ENCODE measurements at places on chromosomes 7 and 10.

GRCh38 chr10:74921744-74922143 is 95.3 kb downstream of the KAT6B start:
- H3K4me3 ChIP-seq, result no peak overlapping the region
- H3K36me3 ChIP-seq, result peaks cover 2% of the 10 kb centered on the region
- no peaks in the 10 kb centered on the region for H3K27me3 ChIP-seq
- H3K4me1 ChIP-seq, result peaks cover 46% of the 10 kb centered on the region
- H3K27ac ChIP-seq, result no peak overlapping the region

DNA sequence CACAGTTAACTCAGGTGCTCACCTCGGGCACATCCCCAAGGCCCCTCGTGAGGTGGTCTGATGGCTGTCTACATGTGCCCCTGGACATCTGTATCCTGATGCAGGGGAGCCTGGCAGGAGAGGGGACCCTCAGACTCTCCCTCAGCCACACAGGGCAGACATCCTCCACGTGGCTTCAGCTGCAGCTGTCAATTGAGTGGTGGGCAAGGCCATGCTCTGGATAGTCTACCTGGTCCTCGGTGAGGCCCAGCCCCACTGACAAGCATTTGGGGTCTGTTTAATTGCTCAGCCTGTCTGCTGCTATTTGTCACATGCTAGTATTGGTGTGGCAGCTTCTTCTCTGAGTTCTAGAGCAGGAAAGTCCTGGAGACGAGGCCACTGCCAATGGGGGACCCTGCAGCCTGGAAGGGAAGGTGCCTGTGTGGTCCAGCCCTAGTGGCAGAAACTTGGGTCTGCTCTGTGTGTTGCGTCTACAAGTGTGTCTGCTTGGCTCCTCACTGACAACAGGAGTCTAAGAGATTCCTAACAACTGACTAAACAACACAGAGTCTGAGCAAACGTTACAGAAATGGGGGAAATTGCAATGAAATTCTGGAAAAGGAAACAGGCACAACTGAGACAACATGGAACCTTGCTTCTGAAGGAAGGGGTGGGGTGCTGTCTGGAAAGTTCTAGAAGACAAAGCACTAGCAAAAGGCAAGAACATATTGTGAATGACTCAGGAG is 59.3 kb upstream of the IGFBP3 start:
- no peak for DNase-seq
- peaks cover 67% of the 10 kb centered on the region for H3K4me1 ChIP-seq
- peak overlapping the region; percentile 87 for H3K27ac ChIP-seq
- H3K36me3 ChIP-seq, result peaks cover 5% of the 10 kb centered on the region
- no peak overlapping the region for H3K4me3 ChIP-seq

GRCh38 chr10:36650274-36650673 is 475.1 kb upstream of the ANKRD30A start:
- H3K4me3 ChIP-seq, result no peak overlapping the region
- peaks cover 17% of the 10 kb centered on the region for H3K4me1 ChIP-seq
- no peak overlapping the region for H3K27ac ChIP-seq

GRCh38 chr7:71389976-71390375 is 258.0 kb downstream of the GALNT17 start:
- H3K4me1 ChIP-seq, result no peaks in the 10 kb centered on the region
- peaks cover 8% of the 10 kb centered on the region for H3K36me3 ChIP-seq
- H3K27ac ChIP-seq, result no peak overlapping the region
- no peak for DNase-seq

DNA sequence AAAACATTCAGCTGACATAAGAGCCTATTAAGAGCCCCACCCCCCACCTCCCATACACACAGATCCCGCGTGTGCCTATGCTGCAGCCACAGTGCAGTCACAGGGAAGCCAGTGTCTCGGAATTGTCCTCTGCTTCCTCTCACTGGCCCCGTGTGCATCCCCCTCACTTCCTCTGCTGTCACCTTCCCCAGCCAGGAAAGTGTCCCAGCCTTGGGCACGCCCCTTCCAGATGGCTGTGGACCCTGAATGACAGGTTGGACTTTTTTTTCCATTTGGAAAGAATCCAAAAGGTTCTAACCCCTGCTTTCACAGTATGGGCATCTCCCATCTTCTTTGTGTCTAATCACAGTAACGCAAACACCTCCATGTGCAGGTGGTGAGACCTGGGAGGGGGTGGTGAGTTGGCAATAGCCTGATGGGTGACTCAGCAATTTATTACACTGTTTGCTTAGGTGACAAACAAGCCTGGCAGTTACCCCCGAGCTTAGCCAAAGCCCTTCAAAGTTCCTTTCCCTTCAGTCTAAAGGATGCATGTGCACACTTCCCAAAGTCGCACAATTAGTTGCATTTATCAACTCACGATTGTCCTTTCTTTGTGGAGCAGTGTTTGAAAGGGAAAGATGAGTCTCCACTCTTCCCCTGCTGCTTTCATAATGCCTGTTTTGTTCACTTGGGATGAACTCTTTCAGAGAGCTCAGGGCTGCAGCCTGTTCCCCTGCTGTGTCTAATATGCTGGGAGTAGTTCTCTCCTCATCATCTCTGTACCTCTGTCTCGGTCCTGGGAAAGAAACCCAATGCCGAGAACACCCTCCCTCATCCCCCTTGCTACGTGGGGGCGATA is 67.5 kb upstream of the EFCAB10 start:
- H3K4me1 ChIP-seq, result peaks cover 22% of the 10 kb centered on the region
- no peaks in the 10 kb centered on the region for H3K27me3 ChIP-seq
- H3K27ac ChIP-seq, result no peak overlapping the region
- peaks cover 1% of the 10 kb centered on the region for H3K36me3 ChIP-seq
- DNase-seq, result no peak

- H3K27me3 ChIP-seq, result peaks cover 11% of the 10 kb centered on the region
- H3K36me3 ChIP-seq, result no peaks in the 10 kb centered on the region
- no peak overlapping the region for H3K4me3 ChIP-seq
- no peak overlapping the region for H3K27ac ChIP-seq
- no peaks in the 10 kb centered on the region for H3K4me1 ChIP-seq
Measured at GRCh38 chr7:159197066-159197975, 52.7 kb upstream of the VIPR2 start.

- peaks cover 4% of the 10 kb centered on the region for H3K27me3 ChIP-seq
- H3K36me3 ChIP-seq, result no peaks in the 10 kb centered on the region
- DNase-seq, result no peak
- H3K27ac ChIP-seq, result peak overlapping the region; percentile 85
Measured at GRCh38 chr7:151987748-151988529, 31.7 kb downstream of the GALNTL5 start.

GRCh38 chr7:117006907-117007684 is 53.8 kb downstream of the ST7 start:
- DNase-seq, result no peak
- H3K27ac ChIP-seq, result peak overlapping the region; percentile 49
- no peak overlapping the region for H3K4me3 ChIP-seq
- H3K4me1 ChIP-seq, result peaks cover 80% of the 10 kb centered on the region

DNA sequence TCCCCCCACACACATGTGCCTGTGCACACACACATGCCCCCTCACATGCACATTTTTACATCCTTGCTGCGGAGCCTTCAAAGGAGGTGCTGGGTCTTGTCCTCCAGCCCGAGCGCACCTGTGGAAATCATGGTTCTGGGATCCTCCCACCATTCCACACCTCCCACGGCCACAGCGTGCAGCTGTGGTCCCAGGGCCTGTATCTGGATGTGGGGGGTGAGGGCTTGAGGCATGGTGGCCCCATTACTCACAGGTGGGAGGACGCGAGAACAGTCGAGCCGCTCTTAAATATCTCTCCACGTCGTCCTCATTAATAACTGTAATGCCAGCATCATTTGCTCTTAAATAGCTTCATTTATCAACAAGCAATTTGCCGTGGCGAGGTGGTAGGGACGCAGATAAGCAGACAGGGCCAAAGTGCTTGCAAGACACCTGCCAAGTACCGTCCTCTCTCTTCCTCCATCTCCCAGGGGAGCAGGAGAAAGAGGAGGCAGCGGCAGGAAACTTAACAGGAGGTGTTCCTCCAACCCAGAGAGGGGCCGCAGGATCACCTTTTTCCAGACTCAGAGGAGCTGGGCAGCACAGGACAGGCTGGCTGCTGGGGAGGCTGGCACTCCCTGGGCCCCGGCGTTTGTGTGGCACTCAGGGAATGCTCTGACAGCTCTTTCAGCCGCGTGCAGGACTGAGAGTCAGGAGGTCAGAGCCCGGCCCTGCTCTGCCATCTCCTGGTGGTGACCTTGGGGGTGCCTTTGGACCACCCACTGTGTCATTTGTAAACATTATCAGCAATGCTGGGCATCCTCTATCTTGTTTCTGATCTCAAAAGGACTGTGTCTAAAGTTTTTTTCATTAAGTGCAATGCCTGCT is 87.4 kb downstream of the CDH23 start:
- no peak for DNase-seq
- peaks cover 2% of the 10 kb centered on the region for H3K36me3 ChIP-seq
- H3K4me1 ChIP-seq, result no peaks in the 10 kb centered on the region

DNA sequence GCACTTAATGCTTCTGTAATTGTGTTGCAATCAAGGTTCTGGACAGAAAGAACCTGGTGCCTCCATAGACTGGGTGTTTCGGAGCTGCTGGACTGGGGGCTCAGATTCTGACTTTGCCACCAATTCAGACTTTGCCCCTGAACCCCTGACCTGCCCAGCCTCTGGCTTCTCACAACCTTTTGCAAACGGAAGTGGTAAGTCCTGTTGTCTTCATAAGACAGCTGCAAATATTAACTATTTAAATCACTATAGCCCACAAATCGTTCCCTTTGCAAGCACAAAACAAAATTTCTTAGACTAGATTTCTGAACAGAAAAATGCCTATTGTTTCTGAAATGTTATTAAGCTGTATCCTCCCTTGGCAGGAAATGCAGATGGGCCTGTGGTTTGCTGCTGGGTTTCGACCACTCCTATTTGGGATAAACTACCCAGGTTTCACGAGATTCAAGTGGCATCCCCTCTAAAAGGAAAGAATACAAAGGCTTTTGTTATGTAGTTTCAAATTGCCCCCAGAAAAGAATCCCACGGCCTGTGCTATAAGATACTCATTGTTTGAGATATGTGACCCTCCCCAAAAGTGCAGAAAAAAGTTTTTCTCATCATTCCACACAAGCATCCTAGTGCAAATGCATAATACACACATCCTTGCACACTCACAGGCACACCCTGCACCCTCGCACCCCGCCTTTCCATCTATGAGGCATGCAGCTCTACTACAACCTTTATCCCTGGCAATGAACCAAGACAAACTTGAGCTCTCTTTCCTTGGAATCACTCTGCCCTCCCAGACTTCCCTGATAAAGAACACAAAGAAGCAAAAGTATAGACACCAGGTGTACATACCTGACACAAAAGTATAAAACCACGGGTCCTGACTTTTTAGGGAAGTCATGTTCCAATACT is 209.1 kb downstream of the PRPF18 start:
- H3K27ac ChIP-seq, result no peak overlapping the region
- no peaks in the 10 kb centered on the region for H3K27me3 ChIP-seq
- H3K36me3 ChIP-seq, result peaks cover 35% of the 10 kb centered on the region
- H3K4me3 ChIP-seq, result no peak overlapping the region
- DNase-seq, result no peak
- H3K4me1 ChIP-seq, result peaks cover 10% of the 10 kb centered on the region

- H3K4me3 ChIP-seq, result no peak overlapping the region
- no peak overlapping the region for H3K27ac ChIP-seq
- H3K4me1 ChIP-seq, result no peaks in the 10 kb centered on the region
- DNase-seq, result no peak
- no peaks in the 10 kb centered on the region for H3K36me3 ChIP-seq
- H3K27me3 ChIP-seq, result no peaks in the 10 kb centered on the region
Measured at GRCh38 chr7:34823650-34824258, 165.7 kb downstream of the NPSR1 start.

GRCh38 chr10:76017733-76018433 is 586.5 kb downstream of the LRMDA start:
- H3K4me3 ChIP-seq, result no peak overlapping the region
- DNase-seq, result no peak
- no peaks in the 10 kb centered on the region for H3K36me3 ChIP-seq
- no peaks in the 10 kb centered on the region for H3K4me1 ChIP-seq

DNA sequence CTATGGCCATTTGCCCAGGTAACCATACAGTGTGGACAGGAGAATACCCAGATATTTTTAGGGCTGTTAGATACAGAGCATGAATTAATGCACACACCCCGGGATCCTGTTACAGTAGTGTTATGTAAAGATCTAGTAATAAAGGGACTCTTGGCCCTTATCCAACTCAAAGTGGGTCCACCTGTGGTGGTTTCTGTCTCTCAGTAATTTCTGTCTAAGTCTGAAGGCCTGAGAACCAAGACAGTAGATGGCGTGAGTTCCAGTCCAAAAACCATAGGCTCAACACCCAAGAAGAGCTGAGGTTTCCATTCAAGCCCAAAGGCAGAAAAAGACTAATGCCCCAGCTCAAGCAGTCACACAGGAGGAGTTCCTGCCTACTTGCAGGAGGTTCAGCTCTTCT is 277.7 kb downstream of the ZEB1 start:
- peaks cover 4% of the 10 kb centered on the region for H3K36me3 ChIP-seq
- no peaks in the 10 kb centered on the region for H3K27me3 ChIP-seq
- H3K4me1 ChIP-seq, result no peaks in the 10 kb centered on the region
- no peak overlapping the region for H3K27ac ChIP-seq
- no peak overlapping the region for H3K4me3 ChIP-seq
- DNase-seq, result no peak

DNA sequence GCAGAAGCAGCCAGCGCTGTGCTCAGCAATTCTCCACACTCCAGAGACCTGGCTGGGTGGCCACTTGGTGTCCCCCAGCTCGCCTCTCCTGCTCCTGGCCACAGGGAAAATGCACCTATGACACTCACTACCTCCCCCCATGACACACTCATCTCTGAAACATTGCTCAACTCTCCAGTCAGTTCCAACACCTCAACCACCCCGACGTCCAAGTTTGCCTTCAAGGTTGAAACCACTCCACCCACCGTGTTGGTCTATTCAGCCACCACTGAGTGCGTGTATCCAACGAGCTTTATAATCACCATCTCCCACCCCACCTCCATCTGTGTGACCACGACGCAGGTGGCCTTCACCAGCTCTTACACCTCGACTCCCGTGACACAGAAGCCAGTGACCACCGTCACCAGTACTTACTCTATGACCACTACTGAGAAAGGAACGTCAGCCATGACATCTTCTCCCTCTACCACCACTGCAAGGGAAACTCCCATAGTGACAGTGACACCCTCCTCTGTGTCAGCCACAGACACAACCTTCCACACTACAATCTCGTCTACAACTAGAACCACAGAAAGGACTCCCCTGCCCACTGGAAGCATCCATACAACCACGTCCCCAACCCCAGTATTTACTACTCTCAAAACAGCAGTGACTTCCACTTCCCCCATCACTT is 2.7 kb downstream of the MUC3A start:
- H3K27me3 ChIP-seq, result peaks cover 14% of the 10 kb centered on the region
- no peaks in the 10 kb centered on the region for H3K4me1 ChIP-seq
- no peak overlapping the region for H3K27ac ChIP-seq
- DNase-seq, result no peak

- H3K27me3 ChIP-seq, result peaks cover 26% of the 10 kb centered on the region
- no peak overlapping the region for H3K4me3 ChIP-seq
- no peak overlapping the region for H3K27ac ChIP-seq
- DNase-seq, result peak; percentile 52
- no peaks in the 10 kb centered on the region for H3K36me3 ChIP-seq
Measured at GRCh38 chr10:47339186-47339735, 8.9 kb upstream of the RBP3 start.

DNA sequence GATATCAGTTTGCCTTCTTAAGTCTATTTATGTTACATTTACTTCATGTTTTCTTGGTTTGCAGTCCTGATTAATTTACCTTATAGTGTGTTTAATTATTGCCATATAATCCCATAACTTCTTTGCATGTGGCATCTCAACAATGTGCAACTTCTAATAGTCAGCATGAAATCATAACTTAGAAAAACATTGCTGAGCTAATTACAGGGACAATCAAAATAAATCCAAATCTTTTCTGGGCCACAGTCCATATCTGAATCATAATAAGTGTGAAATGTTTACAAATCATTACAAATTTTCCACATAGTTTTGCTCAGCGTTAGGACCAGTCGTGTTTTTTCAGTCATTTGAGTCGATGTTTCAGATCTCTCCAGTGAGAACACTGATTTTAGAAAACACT is 29.1 kb upstream of the CABCOCO1 start:
- no peaks in the 10 kb centered on the region for H3K36me3 ChIP-seq
- DNase-seq, result no peak
- peaks cover 54% of the 10 kb centered on the region for H3K4me1 ChIP-seq
- no peaks in the 10 kb centered on the region for H3K27me3 ChIP-seq

Measured in chondrocyte (in vitro differentiated cells).